NCI-H446 (cell line): ENCODE measurements at places on chromosomes 12 and 14.
A peak's percentile ranks its signal among the peaks of the same experiment; 100 is the strongest.

DNA sequence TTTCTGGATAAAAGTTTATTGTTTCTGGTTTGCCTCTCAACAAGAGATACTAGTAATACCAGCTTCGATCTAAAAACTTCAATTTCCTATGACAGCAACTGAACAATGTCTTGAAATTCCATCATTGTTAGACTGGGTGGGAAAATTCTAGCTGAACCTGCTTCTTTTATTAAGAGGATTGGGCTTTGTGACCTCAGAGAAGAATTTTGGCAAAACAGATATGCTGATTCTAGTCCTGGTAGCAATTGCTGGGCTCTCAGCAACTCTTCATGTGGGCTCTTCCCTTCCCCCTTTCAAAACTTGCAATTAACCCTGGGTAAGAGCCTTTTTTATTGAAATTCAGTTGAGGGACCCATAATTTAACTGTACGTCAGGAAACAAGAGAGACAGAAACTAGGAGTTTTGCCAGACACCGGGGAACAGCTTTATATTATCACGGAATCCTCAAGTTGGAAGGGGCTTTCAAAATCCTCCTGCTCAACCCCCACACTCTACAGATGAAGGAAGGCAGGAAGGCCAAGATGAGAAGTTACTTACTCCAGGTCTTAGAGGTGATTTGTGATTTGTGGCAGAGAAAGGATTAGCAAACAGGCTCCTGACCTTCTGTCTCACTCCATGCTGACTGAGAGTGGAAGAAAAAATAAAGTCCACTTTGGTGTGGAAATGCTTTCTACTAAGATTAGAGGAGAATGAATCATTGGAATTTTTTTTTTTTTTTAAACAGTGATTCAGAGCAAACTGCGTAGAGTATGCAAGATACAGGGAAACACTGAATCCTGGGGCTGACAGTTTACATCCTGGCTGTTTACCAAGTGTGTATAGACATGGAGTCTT is 239.0 kb upstream of the ATP2B1 start:
- DNase-seq: peak; percentile 21

DNA sequence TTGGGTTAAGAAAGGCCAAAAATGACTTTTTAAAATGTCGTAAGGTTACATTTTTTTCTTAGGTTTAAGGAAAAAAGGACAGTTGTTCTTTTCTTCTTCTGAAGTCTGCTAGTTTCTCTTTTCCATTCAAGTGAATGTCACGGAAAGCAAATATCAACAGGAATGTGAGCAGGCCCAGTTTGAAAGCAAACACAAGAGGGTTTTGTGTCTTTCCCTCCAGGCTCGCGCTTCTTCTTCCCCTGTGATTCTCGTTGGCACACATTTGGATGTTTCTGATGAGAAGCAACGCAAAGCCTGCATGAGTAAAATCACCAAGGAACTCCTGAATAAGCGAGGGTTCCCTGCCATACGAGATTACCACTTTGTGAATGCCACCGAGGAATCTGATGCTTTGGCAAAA is 85.4 kb downstream of the LRRK2 start:
- DNase-seq: no peak

- DNase-seq: no peak
Observed at GRCh38 chr12:4431866-4432265, 13.7 kb downstream of the FGF6 start.

DNA sequence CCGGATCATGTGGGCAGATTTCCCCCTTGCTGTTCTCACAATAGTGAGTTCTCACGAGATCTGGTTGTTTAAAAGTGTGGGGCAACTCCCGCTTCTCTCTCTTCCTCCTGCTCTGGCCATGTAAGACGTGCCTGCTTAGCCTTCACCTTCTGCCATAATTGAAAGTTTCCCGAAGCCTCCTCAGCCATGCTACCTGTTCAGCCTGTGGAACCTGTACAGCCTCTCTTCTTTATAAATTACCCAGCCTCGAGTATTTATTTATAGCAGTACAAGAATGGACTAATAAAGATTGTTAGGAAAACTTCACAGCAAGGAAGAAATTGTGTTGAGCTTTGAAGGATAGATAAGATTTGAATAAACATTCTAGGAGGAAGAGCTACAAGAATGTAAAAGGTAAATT is 52.1 kb downstream of the KDM5A start:
- no peak for DNase-seq

DNA sequence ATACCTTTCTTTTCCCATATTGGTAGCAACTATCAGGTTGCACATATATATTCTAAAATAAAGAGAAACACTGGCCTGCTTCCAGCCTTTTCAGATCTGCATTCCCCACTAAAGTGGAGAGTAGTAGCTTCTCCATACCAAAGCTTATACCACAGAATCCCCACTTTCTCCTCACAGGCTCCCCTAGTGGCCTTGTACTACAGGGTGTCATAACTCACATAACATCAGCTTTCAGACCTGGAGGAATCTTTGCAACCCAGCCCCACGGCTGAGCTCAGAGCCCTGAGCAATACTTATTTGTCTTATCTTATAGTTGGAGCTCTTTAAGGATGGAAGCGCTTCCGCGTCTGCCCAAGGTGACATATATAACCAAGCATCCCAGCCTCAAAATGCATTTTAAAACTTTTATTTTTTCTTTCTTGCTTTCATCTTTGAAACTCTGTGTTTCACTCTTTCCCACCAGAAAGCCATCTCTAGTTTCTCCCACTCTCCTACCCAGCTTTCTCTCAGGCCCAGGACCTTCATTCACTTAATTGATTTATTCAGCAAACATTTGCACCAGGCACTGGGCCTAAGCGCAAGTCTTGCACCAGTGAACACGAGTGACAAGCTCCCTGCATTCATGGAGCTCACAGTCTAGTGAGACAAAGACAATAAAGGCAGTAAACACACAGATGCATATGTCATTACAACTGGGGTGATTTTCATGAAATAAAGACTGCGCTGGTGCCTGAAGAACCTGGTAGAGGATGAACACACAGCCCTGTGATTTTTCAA is 254.7 kb downstream of the IPO8 start:
- no peak for DNase-seq
